MM.1S (cell line): ENCODE measurements at places on chromosomes 4 and X.

DNA sequence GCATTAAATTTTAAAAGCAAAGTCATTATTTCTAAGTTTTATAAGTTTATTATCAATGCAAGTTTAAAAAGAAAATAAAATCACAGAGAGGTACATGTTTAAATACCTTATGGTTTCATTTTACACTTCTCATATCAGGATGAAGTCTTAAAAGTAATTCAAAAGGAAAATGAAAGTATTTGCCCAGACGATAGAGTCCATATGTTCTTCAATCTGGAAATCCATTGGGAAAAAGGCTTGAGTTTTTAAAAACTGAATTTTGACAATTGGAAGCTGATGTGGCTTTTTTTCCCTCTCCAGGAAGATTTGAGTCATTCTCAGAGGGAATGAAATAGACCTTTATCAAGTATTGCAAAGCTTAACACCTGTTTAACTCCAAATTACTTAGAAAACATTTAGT lies 37.1 kb downstream of the MAB21L2 start:
- peak; percentile 50 for DNase-seq
- H3K4me3 ChIP-seq, result peak overlapping the region; percentile 39; the same call in 1 of the 2 replicates
- no peaks in the 10 kb centered on the region for H3K36me3 ChIP-seq
- no peak overlapping the region for H3K27ac ChIP-seq
- H3K4me1 ChIP-seq, result no peaks in the 10 kb centered on the region
- H3K27me3 ChIP-seq, result no peaks in the 10 kb centered on the region

GRCh38 chrX:67555578-67556203 lies 11.9 kb downstream of the AR start:
- H3K4me1 ChIP-seq, result no peaks in the 10 kb centered on the region; the same call in 1 of the 2 replicates
- H3K27me3 ChIP-seq, result no peaks in the 10 kb centered on the region
- no peak overlapping the region for H3K27ac ChIP-seq
- no peak overlapping the region for H3K4me3 ChIP-seq

- H3K27ac ChIP-seq, result no peak overlapping the region
- H3K4me1 ChIP-seq, result no peaks in the 10 kb centered on the region
- DNase-seq, result no peak
Observed at GRCh38 chr4:52410971-52411370, 248.1 kb downstream of the USP46 start.

DNA sequence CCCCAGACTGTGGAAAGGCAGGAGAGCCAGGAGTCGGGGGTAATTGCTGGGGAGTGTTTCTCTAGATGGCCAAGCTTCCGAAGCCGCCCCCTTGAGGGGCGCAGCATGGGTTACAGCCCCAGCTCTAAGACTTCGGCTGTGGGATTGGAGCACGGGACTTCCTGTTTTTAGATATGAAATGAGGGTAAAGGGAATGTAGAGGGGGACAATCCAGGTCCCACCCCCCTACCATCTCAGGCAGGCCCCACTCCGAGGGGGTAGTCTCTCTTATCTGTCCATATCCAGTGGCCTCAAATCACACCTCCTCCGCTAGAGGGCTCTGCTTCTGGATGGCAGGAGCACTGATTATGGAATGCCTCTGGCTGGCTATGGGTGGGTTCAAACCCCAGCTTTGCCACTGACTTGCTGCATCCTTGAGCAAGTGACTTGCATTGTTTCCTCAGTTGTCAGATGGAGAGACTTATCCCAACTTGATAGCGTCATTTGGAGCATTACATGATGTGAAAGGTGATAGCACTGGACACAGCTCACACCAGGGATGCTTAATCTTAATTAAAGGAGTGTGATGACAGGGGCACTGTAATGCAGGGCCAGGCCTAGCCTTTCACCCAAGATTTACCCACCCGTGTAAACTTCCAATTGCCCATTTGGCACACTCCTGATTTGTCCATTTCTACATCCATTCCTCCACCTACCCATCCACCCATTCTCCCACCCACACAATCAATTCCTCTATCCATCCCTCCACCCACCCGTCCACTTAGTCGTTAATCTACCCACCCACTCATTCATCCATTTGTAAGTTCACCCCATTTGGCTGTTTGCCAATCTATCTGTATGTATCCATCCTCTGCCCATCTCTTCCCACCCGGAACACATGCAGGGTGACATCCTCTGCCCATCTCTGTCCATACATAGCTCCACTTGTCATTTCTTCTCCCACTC lies 848 bp upstream of the KCND1 start:
- H3K27me3 ChIP-seq, result no peaks in the 10 kb centered on the region
- no peaks in the 10 kb centered on the region for H3K36me3 ChIP-seq
- H3K27ac ChIP-seq, result no peak overlapping the region
- H3K4me1 ChIP-seq, result no peaks in the 10 kb centered on the region
- DNase-seq, result peak; percentile 27
- no peak overlapping the region for H3K4me3 ChIP-seq
